ENCODE measurements at places on chromosomes 5 and 9.

GRCh38 chr9:131429121-131430012, 35.5 kb downstream of the PRRC2B start:
- no peak for DNase-seq

GRCh38 chr5:158847772-158848171, 251.9 kb downstream of the EBF1 start:
- no peak for DNase-seq

DNA sequence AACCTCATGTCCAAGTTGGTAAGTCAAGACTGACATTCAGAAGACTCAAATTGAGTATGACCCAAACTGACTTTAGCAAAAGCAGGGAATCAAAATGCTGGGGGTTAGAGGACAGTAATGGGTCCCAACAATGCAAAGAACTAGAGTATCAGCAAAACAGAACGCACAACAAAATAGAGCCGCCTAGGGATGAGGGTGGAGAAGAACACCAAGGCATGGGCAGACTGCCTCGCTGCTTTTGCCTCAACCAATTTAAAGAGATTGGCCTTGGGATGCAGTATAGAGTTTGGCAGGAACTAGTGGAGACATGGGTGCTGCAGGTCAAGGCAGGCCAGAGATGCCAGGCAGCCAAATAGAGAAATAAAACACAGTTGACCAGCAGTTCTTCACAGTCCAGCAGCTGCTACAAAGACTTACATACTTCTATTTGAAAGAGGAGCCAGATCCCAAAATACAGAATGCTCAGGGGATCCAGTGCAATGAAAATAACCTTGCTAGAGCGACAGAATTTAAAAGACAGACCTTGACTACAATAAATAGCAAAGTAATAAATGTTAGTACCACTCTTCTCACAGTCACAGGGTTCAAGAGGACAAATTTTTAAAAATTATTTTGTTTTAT, 83.9 kb upstream of the NIPBL start:
- DNase-seq: no peak

DNA sequence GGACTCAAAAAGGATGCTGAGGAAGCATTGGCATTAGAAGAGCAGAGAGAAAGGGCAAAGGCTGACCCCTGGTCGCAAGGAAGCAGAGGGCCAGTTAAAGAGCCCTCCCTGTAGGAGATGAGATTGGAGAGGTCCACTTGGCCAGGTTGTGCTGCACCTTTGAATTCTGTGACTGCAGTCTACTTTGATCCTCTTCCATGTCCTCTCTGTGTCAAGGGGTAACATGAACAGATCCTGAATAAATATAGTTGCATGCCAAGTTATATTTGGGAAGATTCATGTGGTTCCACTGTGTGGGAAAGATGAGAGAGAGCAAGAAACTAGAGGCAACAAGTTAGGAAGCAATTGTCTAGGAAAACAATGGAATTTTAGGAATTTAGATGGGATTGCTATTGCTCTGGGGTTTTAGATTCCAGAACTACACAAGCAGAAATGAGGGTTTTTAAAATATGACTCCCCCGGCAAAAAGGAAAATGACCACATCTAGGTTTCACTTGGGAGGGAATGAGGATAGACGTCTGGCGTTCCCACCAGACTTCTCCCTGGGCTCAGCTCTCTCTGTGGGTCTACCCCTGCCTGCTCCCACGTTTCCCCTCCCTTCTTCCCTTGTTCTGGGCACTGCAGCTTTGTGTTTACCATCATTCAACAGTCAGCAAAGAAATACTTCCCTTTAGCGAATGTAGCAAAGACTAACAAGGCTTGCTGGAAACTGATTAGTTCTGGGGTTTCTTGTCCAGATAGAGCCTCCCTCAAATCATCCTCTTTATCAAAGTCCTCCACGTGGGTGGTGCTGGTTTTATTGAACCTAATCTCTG, 63.6 kb downstream of the SNX18 start:
- no peak for DNase-seq

DNA sequence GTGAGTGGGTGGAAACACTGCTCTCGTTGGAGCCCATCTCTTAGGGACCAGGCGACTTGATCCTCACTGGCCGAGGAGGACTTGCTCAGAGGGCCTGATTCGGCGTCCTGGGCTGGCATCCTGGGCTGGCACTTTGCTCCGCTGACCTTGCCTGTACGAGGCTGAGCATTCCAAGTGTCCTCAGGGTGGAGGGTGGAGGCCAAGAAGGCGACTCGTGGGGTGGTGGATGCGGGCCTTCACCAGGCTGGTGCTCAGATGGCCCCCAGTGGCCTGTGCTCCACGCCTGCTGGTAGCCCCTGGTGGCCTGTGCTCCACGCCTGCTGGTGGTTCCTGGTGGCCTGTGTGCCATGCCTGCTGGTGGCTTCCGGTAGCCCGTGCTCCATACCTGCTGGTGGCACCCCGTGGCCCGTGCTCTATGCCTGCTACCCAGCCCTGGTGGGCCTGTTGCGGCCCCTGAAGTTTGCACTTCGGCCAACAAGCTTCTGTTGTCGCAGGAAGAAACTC, 42.9 kb downstream of the PHF2 start:
- DNase-seq: no peak

DNA sequence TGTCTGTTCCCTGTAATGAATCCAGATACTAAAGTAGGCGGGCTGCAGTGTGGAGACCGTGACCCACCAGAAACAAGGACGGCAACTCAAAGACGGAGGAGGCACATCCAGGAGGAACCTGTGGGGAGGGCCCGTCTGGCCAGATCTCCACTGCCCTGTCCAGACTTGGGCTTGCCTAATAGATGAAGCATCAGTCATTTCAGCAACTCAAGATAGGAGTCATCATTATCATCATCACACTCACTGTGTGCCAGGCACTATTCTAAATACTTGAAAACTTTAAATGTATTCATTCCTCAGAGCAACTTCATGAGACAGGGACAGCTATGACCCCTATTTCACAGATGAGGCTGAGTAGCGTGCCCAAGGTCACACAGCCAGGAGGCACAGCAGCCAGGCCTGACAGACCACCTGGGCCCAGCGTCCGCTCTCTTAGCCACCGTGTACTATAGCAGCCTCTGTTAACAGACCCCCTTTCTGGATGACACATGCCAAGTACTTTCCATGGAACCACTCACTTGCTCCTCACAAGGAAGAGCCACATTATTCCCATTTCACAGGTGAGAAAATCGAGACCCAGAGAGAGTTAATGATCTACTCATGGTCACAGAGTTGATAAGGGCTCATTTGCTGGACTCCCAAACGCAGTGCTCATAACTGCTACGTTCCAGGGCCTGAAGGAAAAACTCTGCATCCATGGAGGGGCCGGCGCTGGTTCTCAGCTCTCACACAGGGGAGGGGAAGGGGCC, 4.9 kb upstream of the IL4 start:
- DNase-seq: no peak

DNA sequence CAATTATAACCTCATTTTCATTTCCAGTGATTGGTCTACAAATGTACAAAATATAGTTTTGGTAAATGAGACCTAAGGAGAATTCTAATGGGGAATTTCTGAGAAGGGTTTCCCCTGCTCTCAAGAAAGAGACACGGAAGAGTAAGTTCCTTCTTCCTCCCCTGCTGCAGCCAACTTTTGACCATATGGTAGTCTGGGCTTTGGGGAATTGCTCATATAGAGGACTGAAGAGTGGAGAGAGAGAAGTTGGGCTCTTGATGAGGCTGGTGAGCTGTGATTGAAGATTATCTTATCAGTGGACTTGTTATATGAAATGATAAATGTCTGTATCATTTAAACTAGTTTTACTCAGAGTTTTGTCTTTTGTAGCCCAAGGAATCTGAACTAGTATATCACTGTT, 4.3 kb upstream of the LNPEP start:
- no peak for DNase-seq

DNA sequence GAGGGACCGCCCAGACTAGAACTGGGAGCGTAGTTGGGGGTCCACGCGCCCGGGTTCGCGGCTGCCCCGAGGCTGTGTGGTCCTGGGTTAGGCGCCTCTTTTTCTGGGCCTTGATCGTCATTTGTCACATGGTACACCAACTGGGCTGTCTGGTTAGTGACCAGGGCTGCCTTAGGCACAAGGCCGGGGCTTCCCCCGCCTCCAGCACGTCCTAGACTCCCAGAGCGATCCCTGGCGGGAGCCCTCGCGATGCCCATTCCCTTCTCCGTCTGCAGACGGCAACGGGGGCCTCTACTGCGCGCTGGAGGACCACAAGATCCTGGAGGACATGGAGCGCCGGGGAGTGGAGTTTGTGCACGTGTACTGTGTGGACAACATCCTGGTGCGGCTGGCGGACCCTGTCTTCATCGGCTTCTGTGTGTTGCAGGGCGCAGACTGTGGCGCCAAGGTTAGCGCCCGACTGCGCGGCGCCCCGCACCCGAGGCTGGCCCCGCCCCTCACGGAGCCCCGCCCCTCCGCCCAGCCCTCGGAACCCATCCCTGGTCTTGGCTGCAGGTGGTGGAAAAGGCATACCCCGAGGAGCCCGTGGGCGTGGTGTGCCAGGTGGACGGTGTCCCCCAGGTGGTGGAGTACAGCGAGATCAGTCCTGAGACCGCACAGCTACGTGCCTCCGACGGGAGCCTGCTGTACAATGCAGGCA, 1.5 kb downstream of the UAP1L1 start:
- no peak for DNase-seq

DNA sequence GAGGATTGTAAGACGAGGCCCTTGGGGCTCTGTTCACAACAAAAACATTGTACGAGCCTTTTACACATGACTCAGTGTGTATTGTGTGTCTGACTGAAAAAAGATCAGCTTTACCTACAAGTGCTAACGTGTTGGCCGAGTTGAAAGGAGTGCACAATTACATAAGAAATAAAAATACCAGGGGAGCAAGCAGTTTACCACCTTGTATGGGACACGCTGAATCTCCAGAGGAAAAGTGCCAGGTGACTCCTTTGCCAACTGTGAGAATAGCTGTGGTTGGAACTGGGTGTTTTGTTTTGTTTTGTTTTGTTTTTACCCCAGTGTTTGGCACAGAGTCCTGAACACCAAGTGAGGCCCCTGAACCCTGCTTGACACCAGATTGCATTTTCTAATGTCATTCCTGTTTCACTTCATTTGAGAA, 32.8 kb upstream of the ZSWIM6 start:
- DNase-seq: no peak

All from stimulated activated CD8-positive, alpha-beta memory T cell treated with anti-CD3 and anti-CD28 coated beads, Interleukin-4, amount 100 ng/mL, for 4 hours (primary cell).